NCI-H1436 treated with DMSO at 0.1 percent for 48 hours (cell line): ENCODE measurements at places on chromosomes 4 and X.

DNA sequence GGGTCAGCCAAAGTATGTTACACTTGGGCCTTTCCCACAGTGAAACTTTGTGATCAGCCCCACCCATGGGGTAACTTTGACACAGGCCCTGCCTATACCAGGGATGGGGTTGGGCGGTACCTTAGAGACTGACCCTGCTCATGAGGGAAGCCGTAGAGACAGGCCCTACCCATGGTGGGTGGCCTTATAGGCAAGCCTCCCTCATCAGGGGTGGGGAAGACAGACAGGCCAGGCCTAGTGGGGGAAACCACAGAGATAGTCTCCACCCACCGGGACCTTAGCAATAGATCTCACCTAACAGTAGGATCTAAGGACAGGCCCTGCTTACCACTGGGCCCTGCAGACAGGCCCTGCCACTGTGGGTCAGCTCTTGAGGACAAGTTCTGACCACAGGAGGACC is 6.8 kb downstream of the PLP2 start:
- no peak for DNase-seq

DNA sequence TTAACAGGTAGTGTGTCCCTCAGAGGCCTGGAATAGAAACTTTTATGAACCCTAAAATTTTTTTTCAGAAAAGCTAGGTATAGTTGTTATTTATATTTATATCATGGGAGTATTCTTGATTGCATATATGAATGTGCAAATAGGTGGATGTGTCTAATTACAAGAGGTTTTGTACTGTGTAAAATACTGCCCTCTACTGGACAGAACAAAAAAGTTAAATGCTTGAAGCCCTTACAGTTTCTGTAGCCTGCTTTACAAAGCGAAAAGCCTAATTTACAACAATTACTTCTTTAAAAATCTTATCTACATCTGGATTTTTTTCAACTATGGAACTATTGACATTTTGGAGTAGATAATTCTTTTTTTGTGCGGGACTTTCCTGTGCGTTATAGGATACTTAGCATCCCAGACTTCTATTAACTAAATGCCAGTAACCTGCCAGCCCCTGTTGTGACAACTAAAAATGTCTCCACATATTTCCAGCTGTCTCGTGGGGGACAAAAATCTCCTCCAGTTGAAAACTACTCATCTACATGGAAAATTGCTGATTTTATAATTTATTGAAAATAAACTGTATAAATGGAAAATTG is 35.1 kb downstream of the ENPEP start:
- DNase-seq: peak; percentile 12

DNA sequence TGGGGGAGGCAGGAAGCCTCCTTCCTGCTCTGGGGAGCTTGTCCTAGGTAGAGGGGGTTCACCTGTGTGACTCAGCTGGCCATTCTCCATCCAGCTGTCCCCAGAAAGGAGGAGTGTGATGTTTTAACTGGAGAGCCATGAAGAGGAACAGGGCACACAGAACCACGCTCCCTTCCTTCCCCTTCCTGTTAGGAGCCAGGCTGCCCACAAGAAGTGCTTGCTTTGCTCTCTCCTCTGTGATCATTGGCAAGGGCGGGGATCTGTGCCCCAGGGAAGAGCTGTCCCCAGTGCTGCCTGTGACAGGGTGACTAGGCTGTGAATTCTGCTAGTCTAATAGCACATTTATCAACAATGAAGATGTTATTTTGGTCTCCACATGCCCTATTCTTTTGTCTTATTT is 169.6 kb upstream of the GATB start:
- DNase-seq: no peak

DNA sequence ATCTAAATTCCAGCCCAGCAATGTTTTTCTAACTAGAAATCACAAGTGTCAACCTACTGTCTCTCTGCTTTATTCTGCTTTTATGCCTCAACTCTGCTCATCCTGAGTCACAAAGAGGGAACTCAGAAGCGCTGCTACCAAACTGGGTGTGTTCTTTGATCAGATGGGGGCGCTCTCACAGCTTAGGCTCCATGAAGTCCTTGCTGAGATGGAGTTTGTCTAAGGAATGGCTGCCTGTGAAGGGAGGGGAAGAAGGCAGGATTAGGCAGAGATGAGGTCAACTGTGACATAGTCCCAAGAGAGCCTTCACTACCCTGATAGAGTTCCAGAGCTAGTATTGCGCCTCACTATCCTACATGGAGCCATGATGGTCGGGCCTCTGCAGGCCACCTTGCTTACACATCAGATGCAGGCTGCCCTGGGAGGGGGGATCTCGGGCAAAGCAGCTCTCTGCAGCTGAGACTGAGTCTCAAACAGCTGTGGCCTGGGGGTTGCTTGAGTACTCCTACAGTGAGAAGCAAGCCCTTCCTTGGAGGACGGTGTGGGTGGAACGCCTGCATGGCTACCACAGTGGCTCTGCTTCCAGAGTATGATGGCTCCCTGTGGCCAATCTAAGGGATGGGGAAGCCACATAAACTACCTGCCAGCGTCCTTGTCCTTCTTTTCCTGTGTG is 219.9 kb downstream of the CCNG2 start:
- no peak for DNase-seq

- no peak for DNase-seq
Measured at GRCh38 chr4:174532445-174532844, 10.2 kb upstream of the HPGD start.

GRCh38 chr4:146790515-146790914 is 151.8 kb downstream of the POU4F2 start:
- no peak for DNase-seq

DNA sequence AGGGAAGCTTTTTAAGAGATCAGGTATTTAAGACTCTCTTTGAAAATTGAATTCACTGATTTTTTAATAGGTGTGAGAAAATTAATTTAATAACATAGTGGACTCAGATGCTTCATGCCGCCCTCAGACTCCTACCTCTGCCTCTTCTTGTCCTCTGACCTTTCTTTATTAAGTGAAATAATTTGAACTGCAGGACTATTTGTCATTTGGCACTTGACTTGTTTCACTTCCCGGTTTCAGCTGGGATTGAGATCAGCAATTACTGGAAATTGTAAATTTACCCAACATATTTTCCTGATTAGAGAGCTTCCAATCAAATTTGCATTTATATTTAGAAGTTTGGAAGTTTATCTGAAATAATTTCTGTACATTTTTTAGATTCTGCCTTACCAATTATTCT is 116.8 kb downstream of the CBR4 start:
- no peak for DNase-seq

- DNase-seq: no peak
Measured at GRCh38 chr4:163139048-163139447, 27.6 kb downstream of the NAF1 start.

GRCh38 chr4:11427121-11427996 is 1.3 kb downstream of the HS3ST1 start:
- DNase-seq: no peak

DNA sequence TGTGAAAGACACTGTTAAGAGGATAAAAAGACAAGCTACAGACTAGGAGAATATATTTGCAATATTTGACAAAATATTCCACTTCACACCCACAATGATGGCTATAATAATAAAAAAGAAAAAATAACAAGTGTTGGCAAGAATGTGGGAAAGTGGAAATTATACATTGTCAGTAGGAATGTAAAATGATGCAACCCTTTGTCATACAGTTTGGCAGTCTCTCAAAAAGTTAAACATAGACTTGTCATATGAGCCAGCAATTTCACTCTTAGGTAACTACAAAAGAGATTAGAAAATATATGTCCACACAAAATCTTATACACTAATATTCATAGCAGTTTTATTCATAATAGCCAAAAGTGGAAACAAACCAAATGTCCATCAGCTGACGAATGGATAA is 5.2 kb upstream of the RADX start:
- no peak for DNase-seq

DNA sequence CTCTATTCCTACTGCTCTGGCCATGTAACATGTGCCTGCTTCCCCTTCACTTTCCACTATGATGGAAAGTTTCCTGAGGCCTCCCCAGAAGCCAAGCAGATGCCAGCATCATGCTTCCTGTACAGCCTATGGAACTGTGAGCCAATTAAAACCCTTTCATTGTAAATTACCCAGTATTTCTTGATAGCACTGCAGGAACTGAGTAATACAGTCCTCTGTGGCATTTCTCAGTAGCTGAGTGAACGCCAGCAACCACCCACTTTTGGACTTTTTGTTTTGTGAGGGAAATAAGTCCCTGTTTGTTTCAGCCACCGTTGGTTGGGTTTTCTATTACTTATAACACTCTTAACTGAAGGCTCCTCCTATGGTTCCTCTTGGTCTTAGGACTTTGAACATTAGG is 104.1 kb downstream of the C4orf51 start:
- DNase-seq: no peak

DNA sequence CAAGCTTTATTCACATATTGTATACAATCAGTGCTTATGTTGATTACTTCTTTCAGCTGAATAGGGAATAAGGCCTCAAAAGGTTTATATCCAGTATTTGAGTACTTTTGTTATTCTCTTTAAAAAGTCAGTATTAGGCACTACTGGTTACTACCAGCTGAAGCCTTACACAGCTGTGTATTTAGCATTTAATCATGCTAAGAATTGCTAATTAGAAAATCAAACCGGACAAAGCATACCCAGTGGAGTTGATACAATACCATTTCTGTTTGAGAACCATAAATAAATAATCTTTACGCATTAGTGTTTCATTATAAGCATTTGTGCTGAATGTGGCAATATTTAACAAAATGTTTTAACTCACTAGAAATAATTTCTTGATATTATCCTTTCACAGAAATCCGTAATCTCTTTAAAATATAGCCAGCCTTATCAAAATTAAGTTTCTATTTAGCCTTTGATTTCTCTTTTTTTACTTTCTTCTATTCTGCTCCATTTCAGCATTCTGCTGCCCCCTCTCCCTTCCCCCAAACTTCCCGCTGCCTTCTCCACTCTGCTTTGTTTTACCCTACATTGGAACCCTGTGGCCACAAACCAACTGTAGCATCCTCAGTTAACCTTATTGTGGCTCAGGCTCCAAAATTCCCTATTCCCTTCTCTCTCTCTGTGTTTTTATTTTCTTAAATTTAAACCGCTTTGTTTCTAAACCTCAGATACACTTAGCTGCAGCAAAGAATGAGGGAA is 37.8 kb downstream of the UGT8 start:
- DNase-seq: no peak

DNA sequence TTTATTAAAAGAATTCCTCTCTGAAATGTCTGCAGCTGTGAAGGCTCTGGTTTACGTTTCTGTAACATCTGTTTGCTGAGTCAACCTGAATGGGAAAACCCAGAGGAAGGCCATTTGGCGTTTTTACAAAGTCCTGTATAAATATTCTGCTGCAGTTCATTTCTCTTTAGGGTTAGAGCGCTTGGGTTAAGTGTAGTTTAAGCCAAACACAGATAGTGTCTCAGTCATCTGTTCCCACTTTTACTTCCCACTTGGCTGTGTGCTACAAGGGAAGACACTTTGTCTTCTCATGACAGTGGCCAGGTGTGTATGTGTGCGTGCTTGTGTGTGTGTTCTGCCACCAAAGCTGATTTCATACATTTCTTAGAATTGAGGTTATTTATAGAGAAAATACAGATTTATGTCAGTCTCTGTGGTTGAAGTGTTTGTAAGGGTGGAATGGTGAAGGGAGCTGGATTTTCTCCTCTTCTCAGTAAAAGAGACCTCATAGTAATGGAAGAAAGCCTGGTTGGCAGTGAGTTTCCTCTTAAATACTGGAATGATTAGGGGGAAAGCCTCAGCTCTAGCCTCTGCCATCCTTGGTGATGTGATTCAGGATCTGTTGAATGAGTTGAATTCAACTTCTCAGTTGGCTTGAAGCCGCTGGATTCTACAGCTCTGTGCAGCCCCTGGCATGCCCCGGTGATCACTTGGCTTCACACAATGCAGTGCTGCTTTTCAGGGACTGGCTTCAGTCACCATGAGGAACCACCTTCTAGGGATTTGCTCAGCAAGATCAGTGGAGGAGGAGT is 50.6 kb downstream of the JADE1 start:
- DNase-seq: no peak

DNA sequence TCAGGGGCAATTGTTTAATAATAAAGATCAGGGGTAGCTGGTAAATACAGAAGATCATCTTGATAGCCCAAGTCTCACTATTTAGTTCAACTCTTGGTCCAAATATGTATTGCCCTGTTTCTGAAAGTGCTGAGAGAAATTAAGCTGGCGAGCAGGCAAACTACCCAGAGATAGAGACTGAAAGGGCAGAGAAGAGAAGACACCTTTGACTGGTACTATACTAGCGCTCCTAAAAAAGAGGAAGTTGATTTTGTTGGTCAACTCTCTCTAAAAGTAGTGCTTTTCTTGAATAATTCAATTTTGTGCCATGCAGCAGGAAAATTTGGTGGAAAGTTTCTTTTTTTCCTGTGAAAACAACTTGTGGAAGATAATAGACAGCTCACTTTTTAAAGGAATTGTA is 64.0 kb downstream of the IGSF1 start:
- no peak for DNase-seq

- DNase-seq: no peak
Measured at GRCh38 chr4:11158971-11159370, 269.7 kb downstream of the HS3ST1 start.

DNA sequence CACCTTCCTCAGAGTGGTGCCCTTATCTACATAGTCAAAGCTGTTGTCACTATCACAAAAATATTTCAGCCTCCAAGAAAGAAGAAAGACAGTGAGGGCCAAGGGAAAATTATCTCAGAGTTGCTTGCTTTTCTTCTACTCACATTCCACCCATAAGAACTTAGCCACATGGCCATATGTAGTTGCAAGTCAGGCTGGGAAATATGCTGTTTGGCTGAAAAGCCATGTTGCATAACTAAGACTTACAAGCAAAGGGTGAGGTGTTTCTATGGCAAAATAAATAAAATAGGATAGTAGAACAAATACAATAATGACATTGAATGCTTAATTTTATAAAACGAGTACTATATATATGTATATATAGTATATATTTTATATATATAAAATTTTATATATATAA is 365.9 kb upstream of the PABPC4L start:
- DNase-seq: no peak

DNA sequence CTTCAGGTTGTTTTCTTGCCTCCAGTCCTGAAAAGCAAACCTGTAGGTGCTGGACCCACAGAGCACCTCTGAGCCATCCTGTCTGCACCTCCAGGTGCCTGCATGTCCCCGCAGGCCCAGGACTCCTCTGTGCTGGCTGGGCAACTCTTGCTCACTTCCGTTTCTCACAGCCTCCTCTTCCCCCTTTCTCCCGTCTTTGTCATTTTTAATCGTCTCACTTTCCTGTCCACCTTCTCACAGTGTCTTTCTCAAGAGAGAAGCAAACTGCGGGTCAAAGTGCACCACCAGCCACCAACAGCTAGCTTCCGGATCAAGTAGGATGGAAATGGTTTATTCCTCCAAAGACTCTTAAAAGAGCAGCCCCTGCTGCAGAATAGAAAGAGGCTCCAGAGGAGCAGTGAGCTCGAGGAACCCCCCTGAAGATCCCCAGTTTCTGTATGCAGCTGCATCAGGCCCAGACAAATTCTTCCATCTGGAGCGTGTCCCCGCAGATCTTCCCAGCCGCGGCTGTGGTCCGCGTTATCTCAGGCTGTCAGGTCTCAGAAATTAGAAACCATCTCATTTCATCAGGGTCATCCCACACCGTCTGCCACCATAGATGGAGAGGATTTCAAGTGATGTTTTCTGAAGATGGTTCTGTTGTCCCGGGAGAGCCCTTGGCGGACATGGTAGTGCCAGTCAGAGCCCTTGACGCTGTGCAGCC is 87.7 kb downstream of the FHDC1 start:
- DNase-seq: no peak
